ENCODE measurements at places on chromosomes 12 and 14.

DNA sequence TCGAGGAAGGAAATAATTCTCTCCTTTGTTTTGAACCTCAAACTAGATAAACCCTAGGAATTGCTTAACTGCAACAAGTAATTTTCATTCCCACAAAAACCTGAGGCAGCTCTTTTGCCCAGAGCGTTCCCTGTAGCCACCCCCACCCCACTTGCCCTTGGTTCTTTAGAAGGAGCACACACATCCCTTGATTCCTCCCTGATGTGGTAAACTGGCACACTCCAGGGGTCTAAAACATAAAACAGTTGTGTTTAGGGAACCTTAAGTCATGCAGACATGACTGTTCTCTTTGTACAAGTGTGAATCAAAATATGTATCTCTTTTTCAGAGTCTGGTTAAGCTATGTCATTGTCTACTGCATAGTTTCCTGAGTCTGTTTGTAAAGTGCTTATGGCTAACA, 14.0 kb downstream of the MAPK1IP1L start:
- DNase-seq = no peak

- peak; percentile 14 for DNase-seq
Measured at GRCh38 chr14:94129758-94130414, 482 bp upstream of the IFI27L2 start.

DNA sequence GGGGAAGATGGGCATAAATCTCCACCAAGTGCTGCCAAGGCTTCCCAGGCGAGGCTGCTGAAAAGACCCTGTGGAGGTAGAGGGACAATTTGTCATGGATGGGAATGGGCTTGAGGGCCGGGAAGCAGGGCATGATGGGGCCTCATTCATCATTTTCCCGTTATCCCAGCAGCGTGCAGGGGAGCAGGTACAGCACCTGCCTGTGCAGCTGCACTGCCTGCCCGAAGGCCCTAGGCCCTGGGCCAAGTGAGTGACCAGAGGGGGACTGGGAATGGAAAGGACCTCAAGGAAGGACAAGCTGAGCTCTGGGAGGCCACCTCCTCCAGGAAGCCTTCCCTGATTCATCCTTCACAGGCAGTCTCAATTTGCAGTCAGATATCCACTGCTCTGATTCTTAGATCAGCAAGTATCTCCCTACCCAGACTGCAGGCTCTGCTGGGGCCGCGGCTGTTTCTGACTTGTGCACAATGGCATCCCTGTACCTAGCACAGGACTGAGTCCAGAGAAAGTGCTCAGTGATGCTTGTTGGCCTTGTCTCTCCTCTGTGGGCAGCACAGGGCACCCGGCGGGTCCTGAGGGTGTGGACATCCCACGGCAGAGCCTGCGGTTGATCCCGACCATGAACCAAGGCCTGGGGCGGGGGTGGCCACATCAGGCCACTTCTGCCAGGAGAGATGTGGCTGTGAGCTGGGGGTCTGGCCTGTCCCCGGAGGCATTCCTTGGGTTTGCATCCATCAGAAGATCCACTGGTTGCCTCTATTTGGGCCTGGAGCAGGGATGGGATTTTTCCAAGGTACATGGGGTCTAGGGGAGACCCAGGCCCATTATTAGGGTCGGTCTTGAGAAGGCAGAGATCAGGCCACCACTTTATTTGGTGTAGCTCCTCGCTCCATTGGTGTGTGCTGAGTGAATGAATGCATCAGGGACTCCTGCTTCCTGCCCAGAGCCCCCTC, 167.3 kb upstream of the RTL1 start:
- DNase-seq = no peak

- DNase-seq = no peak
Measured at GRCh38 chr14:22268875-22269274, 320.1 kb downstream of the DAD1 start.

DNA sequence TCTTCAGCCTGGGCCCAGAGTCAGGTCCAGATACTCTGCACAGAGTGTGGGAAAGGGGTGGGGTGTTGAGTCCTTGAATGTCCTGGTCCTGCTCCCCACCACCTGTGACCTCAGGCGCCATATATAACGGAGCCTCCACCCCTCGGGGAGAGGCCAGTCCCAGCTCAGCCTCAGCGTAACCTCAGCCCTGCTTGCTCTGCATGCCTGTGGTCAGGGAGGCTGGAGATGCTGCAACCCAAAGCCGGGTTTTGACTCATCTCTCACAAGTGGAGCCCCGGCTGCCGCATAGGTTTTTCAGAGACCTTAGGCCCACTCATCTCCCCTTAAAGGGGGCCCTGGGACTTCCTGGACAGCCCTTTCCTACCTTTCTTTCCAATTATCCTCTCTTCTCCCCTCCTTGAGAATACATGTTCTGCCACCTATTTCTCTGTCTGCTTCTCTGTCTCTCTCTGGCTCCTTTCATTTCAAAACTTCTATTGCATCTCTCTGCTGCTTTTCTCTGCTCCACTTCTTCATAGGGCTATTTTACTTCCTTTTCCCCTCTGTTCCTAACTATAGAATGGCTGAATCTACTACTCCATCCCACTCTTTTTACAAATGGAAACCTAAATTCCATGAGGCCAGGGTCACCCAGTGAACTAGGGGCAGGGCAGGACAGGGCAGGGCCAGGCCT, 1.2 kb downstream of the ITGB7 start:
- peak; percentile 63 for DNase-seq

DNA sequence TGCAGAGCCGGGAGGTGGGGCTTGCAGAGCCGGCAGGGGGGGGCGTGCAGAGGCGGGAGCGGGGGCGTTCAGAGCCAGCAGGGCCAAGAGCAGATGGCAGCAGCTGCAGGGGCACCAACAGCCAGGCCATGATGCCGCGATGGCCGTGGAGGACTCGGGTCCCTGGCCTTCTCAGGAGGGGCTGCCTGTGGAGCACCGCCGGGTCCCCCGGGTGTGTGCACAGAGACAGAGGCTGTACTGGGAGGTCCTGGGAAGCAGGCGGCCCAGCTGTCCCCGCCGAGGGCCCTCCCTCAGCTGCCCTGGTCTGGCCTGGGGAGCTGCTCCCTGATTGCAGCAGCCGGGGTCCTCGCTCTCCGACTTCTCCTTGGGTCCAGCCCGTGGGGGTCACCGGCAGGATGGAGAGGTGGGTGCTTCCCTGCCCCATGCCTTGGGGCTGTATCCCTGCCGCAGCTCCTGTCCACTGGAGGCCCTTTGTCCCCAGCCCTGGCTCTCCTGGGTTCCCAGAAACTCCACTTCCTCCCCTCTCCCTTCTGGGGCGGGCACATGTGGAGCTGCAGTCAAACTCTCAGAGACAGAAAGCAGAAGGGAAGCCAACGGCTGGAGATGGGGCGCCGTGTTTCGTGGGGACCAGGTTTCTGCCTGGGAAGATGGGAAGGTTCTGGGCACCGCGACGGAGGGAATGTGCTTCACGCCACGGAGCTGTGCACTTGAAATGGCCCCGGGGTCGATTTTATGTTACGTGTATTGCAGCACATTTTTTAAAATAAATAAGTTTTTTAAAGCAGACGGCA, 75.8 kb upstream of the GALNT9 start:
- DNase-seq = no peak

DNA sequence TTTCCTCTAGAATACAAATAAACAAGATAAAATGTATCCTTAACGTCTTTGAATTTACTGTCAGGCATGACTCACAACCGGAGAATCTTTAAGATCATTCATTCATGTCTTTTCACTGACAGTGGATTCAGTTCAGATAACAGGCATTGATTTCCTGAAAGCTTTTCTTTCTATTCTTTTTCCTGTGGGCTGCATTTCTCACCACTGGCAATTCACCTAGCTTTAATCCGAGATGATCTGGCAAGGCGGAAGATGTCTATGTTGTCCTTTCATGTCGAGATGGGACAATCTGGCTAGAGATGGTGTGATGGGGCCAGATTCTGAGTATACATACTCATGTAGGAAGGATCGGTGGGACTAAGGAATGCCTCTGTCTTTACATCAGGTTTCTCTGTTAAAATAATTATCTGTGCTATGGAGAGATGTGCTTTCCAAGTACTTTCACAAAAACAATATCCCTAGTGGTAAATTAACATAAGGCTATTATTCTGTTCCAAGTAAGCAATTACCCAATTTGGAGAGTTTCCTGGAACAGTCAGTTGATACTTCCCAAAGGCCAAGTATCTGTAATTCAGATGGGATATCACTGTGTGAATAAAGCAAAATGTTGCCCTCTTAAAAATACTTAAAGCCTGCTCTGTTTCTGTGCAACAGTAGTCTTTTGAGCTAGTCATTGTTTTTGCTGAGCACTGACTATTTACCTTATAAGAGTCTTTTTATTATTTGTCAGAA, 17.8 kb downstream of the ACSS3 start:
- no peak for DNase-seq

GRCh38 chr12:5746917-5747316, 198.1 kb downstream of the ANO2 start:
- no peak for DNase-seq

- no peak for DNase-seq
Measured at GRCh38 chr14:64573109-64573508, 23.3 kb downstream of the PPP1R36 start.

DNA sequence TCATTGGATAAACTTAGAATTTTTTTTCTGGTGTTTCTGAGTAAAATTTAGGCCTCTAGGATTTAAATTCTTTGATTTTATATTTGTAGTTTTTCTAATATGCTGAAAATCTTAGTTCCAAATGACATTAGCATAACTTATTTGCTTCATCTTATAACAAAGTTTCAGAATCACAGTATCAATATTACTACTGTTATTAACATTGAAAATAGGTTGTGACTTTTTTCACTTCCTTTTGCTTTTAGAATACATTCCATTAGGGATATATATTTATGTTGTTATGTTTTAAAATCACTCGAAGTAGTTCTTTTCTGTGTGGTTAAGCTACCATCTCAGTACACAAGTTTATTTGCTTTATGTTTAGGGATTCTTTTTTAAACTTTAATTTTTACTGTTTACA, 12.8 kb downstream of the RAB3IP start:
- DNase-seq = no peak

DNA sequence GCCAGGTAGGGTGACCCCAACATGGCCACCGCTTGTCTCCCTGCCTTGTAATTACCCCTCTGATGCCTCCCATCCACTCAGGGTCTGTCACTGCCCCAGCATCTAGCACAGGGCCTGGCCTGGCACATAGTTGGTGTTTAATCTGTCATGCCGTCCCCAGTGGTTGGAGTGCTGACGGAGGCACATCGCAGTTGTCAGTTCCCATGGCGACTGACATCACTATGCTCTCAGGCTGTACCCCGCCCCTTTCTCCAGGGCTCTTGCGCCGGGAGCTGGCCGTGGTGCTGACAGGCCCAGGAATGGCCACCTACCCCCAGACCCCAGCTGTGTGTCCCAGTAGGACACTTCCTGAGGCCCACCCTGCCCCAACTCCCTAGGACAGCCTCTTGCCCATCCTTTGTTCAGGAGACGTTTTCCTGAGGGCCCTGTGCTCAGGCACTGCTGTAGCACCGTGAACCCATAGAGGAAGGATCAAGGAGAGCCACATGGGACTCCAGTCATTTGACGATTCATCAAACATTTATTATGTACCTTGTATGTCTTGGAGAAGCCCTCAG, 23.0 kb downstream of the FAM222A start:
- no peak for DNase-seq

GRCh38 chr14:23162800-23163199, 20.7 kb downstream of the SLC7A8 start:
- no peak for DNase-seq

DNA sequence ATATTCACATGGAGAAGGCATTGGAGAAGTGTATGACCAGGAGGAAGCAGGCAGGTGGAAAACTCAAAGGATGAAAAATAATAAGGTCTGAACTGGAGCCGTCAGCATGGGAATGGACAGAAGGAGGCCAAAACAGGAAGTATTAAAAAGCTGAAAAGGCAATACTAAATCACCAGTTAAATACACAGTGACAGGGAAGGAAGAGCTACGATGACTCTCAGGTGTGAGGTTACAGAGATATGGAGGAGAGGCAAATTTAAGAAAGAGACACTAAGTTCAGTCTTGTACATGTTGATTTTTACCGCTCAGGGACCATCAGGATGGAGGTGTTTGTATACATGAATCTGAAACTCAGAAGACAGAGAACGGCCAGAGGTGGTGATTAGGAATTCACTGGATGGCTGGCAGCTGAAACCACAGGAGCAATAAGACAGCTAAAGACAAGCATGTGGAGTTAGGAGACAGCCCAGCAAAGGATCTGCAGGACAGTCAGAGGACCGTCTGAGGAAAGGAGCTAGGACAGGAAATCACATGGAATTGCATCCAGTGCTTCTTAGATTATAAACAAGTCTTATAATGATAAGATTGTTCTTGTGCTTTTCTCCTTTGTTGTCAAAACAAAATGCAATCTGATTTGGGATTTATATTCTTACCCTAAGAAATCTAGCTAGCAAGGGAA, 33.9 kb upstream of the CDKN3 start:
- DNase-seq = no peak

- no peak for DNase-seq
Measured at GRCh38 chr14:64563696-64564095, 13.9 kb downstream of the PPP1R36 start.

GRCh38 chr14:54451961-54452360, 10.8 kb upstream of the CNIH1 start:
- DNase-seq = no peak

DNA sequence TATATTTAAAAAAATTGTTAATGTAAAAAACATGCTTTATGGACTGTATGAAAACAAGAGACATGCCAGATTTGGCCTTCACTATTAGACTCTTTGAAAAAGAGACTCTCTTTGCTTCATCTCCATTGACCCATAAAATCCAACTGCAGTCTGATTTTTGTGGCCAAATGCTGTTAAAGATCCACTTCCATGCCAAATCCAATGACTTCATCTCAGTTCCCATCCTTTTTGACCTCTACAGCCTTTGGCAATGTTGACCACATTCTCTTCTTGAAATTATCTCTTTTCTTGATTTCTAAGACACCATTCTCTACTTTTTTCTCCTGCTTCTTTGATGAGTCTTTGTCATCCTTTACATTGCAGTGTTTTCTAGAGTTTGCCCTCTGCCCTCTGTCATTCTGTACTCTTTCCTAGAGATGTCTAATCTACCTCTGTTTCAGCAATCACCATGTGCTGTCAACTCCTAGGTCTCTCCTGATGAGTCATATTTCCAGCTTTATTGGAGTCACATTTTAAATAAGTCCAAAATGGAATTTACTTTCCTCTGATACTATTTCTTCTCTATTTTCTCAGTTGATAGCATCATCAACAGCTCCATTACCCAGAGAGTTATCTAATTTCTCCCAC, 2.4 kb downstream of the TMPRSS12 start:
- no peak for DNase-seq

GRCh38 chr12:56387152-56387736, 24.6 kb upstream of the APOF start:
- no peak for DNase-seq

DNA sequence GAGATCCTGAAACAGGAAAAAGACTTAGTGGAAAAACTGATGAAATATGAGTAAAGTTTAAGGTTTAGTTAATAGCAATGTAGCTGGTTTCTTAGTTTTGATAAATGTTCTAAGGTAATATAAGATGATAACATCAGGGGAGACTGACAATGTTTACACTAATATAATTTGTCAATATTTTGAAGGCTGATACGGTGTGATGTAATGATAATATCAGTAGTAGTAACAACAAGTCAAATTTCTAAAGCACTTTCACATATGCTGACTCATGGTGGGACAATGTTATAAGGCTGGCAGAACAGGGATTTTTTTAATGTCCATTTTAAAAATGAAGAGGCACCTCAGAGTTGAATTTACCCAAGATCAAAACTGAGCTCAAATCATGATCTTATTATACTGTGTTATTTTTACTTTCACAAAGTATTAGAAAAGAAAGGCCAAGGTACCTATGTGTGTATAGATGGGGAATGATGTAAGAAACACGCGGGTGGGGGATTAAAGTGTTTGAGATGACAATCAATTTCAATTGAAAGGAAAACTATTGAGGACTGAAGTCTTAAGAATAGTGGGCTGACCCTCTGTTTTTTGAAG, 2.4 kb upstream of the FLRT2 start:
- no peak for DNase-seq
